ENCODE measurements at places on chromosomes 13 and 19.

DNA sequence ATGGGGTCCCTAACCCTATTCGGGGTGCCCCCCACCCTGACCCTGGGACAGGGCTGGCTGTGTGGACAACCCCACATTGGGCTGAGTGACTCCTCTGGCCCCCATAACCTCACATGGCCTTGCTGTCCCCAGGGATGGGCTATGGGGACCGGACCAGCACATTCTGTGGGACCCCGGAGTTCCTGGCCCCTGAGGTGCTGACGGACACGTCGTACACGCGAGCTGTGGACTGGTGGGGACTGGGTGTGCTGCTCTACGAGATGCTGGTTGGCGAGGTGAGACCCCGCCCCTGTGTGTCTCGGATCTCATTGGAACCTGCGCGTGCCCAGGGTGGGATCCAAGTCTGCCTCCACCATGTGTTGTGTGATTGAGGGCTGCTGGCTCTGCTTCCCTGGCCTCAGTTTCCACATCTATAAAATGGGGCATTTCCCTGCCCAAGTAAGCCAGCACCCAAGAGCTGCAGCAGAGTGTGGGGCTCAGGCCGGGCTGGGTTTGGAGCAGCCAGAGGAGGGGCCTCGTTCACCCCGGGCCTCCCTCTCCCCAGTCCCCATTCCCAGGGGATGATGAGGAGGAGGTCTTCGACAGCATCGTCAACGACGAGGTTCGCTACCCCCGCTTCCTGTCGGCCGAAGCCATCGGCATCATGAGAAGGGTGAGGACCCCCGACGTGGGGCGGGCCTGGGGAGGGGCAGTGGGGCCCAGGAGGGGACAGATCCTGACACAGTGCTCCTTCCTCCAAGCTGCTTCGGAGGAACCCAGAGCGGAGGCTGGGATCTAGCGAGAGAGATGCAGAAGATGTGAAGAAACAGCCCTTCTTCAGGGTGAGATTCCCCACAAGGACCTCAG lies 4.9 kb downstream of the PTGER1 start:
- no peak overlapping the region for H3K4me3 ChIP-seq
- DNase-seq: no peak
- no peaks in the 10 kb centered on the region for H3K27me3 ChIP-seq
- H3K27ac ChIP-seq: no peak overlapping the region
- H3K4me1 ChIP-seq: no peaks in the 10 kb centered on the region

- no peaks in the 10 kb centered on the region for H3K36me3 ChIP-seq
- H3K4me3 ChIP-seq: no peak overlapping the region
- no peaks in the 10 kb centered on the region for H3K27me3 ChIP-seq
Observed at GRCh38 chr13:101530293-101530692, 77.8 kb downstream of the ITGBL1 start.

- H3K4me1 ChIP-seq: no peaks in the 10 kb centered on the region
- H3K27ac ChIP-seq: no peak overlapping the region
- no peaks in the 10 kb centered on the region for H3K36me3 ChIP-seq
- no peak overlapping the region for H3K4me3 ChIP-seq
Observed at GRCh38 chr19:46116121-46116520, 8.4 kb downstream of the IGFL3 start.

GRCh38 chr19:20209051-20209450 lies 42.0 kb downstream of the ZNF486 start:
- no peak for DNase-seq
- no peak overlapping the region for H3K4me3 ChIP-seq
- H3K27me3 ChIP-seq: no peaks in the 10 kb centered on the region
- H3K4me1 ChIP-seq: no peaks in the 10 kb centered on the region

DNA sequence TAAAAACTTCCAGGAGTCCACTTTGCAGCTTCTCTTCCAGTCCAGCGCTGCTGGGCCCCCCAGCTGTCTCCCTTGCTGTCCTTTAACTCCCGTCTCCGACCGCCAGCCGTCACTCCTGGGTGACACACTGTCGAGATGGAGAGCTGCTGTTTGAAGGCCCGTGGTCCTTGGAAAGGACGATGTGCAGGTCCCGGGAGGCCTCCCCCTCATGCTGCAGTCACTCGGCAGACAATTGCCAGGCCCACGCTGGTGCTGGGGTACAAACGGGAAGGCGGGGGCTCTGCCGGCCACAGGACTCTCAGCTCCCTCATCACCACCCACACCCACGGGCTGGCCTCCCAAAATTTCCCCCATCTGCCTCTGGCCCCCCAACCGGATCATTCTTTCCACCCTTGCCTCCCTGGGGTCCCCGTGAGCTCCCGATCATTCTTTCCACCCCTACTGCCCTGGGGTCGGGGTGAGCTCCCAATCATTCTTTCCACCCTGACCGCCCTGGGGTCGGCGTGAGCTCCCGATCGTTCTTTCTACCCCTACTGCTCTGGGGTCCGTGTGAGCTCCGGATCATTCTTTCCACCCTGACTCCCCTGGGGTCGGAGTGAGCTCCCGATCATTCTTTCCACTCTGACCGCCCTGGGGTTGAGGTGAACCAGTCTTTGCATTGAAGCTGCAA lies 16.0 kb upstream of the ZNF554 start:
- no peak overlapping the region for H3K27ac ChIP-seq
- H3K36me3 ChIP-seq: no peaks in the 10 kb centered on the region
- H3K27me3 ChIP-seq: no peaks in the 10 kb centered on the region
- no peak for DNase-seq
- H3K4me3 ChIP-seq: no peak overlapping the region

- peaks cover 2% of the 10 kb centered on the region for H3K4me1 ChIP-seq
- H3K4me3 ChIP-seq: no peak overlapping the region
- no peak overlapping the region for H3K27ac ChIP-seq
- H3K27me3 ChIP-seq: no peaks in the 10 kb centered on the region
Observed at GRCh38 chr19:58284199-58284598, 5.4 kb downstream of the ZNF8 start.

GRCh38 chr13:20230913-20231838 lies 943 bp downstream of the GJB6 start:
- no peak overlapping the region for H3K4me3 ChIP-seq
- H3K27ac ChIP-seq: no peak overlapping the region
- DNase-seq: no peak
- no peaks in the 10 kb centered on the region for H3K36me3 ChIP-seq
- no peaks in the 10 kb centered on the region for H3K27me3 ChIP-seq
- H3K4me1 ChIP-seq: no peaks in the 10 kb centered on the region

GRCh38 chr13:21012211-21012610 lies 49.2 kb downstream of the LATS2 start:
- no peaks in the 10 kb centered on the region for H3K27me3 ChIP-seq
- H3K4me1 ChIP-seq: peaks cover 3% of the 10 kb centered on the region
- DNase-seq: no peak
- H3K4me3 ChIP-seq: no peak overlapping the region
- no peaks in the 10 kb centered on the region for H3K36me3 ChIP-seq
- H3K27ac ChIP-seq: no peak overlapping the region

GRCh38 chr19:50975766-50976165 lies 6.4 kb upstream of the KLK6 start:
- H3K27ac ChIP-seq: no peak overlapping the region
- no peak for DNase-seq
- no peaks in the 10 kb centered on the region for H3K36me3 ChIP-seq
- H3K27me3 ChIP-seq: no peaks in the 10 kb centered on the region
- no peak overlapping the region for H3K4me3 ChIP-seq

GRCh38 chr13:111791131-111791530 lies 275.8 kb upstream of the SOX1 start:
- H3K27ac ChIP-seq: no peak overlapping the region
- H3K4me3 ChIP-seq: no peak overlapping the region
- no peak for DNase-seq
- H3K4me1 ChIP-seq: no peaks in the 10 kb centered on the region
- H3K27me3 ChIP-seq: no peaks in the 10 kb centered on the region
- no peaks in the 10 kb centered on the region for H3K36me3 ChIP-seq

DNA sequence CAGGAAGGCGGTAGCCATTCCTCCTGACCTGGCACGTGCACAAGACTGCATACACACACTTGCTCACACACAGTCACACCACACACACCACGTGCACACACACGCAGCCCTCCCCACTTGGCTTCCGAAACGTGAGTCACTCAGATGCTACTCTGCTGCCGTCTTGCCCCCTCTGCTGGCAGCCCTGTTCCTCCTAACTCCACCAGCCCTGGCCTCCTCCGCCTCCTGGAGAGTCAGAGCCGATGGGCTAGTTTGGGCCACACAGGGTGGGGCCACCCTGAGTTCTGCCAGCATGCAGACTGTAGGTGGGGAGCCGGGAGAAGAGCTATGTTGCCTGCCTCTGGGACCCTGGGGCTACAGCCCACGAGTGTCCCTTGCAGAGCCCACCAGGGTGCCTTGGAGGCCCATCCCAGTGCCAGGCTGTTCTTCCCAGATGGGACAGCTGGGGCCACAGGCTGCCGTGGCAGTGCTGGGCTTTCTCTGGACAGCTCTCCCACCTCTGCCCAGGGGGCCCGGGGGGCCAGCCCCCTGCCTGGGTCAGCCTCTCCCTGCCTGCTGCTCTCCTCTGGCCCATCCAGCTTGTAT lies 12.1 kb downstream of the PIN1 start:
- H3K36me3 ChIP-seq: no peaks in the 10 kb centered on the region
- no peak overlapping the region for H3K27ac ChIP-seq
- H3K27me3 ChIP-seq: no peaks in the 10 kb centered on the region
- no peaks in the 10 kb centered on the region for H3K4me1 ChIP-seq
- no peak overlapping the region for H3K4me3 ChIP-seq

- H3K4me1 ChIP-seq: peaks cover 2% of the 10 kb centered on the region
- no peaks in the 10 kb centered on the region for H3K27me3 ChIP-seq
- no peaks in the 10 kb centered on the region for H3K36me3 ChIP-seq
- peak overlapping the region; percentile 59 for H3K4me3 ChIP-seq
- DNase-seq: peak; percentile 97
- peak overlapping the region; percentile 72 for H3K27ac ChIP-seq
Observed at GRCh38 chr13:94549232-94550061, 46.5 kb downstream of the TGDS start.

- H3K4me3 ChIP-seq: no peak overlapping the region
- peaks cover 4% of the 10 kb centered on the region for H3K36me3 ChIP-seq
- no peaks in the 10 kb centered on the region for H3K27me3 ChIP-seq
- no peak overlapping the region for H3K27ac ChIP-seq
Observed at GRCh38 chr19:42193706-42194105, 23.8 kb downstream of the DEDD2 start.

- DNase-seq: no peak
- H3K4me1 ChIP-seq: no peaks in the 10 kb centered on the region
- H3K36me3 ChIP-seq: peaks cover 3% of the 10 kb centered on the region
- H3K4me3 ChIP-seq: peak overlapping the region; percentile 69
- no peaks in the 10 kb centered on the region for H3K27me3 ChIP-seq
- H3K27ac ChIP-seq: peak overlapping the region; percentile 74
Observed at GRCh38 chr13:50071379-50071778, 56.1 kb downstream of the KCNRG start.

- DNase-seq: no peak
- H3K36me3 ChIP-seq: peaks cover 15% of the 10 kb centered on the region
- H3K27ac ChIP-seq: no peak overlapping the region
- H3K27me3 ChIP-seq: no peaks in the 10 kb centered on the region
- H3K4me1 ChIP-seq: no peaks in the 10 kb centered on the region
Observed at GRCh38 chr13:113178070-113178895, 19.8 kb downstream of the PROZ start.

DNA sequence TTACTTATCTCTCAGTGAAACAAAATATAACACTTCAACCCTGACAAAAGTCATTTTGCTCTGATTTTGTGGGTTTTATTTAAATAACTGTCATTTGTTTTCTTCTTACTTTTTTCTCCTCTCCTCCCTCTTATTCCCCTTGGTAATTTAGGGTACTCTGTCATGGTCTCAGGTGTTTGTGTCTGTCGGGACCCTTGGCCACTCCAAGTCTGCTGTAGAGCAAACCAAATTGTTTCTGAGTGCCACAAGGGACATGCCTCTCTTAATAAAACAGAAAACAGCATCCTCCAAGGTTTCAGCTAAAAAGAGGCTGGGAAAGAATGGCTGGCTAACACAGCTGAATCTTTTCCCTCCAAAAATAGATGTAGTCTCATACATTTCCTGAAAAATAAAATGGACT lies 573.1 kb upstream of the KLF12 start:
- no peak for DNase-seq

- H3K4me3 ChIP-seq: no peak overlapping the region
- no peaks in the 10 kb centered on the region for H3K36me3 ChIP-seq
- H3K4me1 ChIP-seq: no peaks in the 10 kb centered on the region
Observed at GRCh38 chr19:4597975-4598671, 38.6 kb upstream of the SEMA6B start.

GRCh38 chr13:93621966-93622365 lies 395.4 kb downstream of the GPC6 start:
- H3K4me1 ChIP-seq: peaks cover 3% of the 10 kb centered on the region
- no peak for DNase-seq
- no peak overlapping the region for H3K4me3 ChIP-seq
- no peak overlapping the region for H3K27ac ChIP-seq

GRCh38 chr13:45812695-45813372 lies 38.7 kb downstream of the SIAH3 start:
- no peak overlapping the region for H3K27ac ChIP-seq
- H3K4me1 ChIP-seq: no peaks in the 10 kb centered on the region
- H3K27me3 ChIP-seq: no peaks in the 10 kb centered on the region
- H3K36me3 ChIP-seq: no peaks in the 10 kb centered on the region
- no peak for DNase-seq

- DNase-seq: no peak
- H3K27me3 ChIP-seq: no peaks in the 10 kb centered on the region
- no peak overlapping the region for H3K4me3 ChIP-seq
- no peak overlapping the region for H3K27ac ChIP-seq
- H3K4me1 ChIP-seq: no peaks in the 10 kb centered on the region
Observed at GRCh38 chr13:111508902-111509509, 188.6 kb downstream of the TEX29 start.

GRCh38 chr13:27036236-27036981 lies 135.2 kb downstream of the USP12 start:
- H3K27ac ChIP-seq: no peak overlapping the region
- no peak for DNase-seq
- no peaks in the 10 kb centered on the region for H3K36me3 ChIP-seq
- no peak overlapping the region for H3K4me3 ChIP-seq
- H3K4me1 ChIP-seq: no peaks in the 10 kb centered on the region

GRCh38 chr13:102702965-102703725 lies 8.3 kb upstream of the METTL21C start:
- H3K36me3 ChIP-seq: no peaks in the 10 kb centered on the region
- no peak overlapping the region for H3K27ac ChIP-seq
- peaks cover 1% of the 10 kb centered on the region for H3K27me3 ChIP-seq

GRCh38 chr19:45978156-45978555 lies 4.5 kb upstream of the NOVA2 start:
- H3K27ac ChIP-seq: no peak overlapping the region
- DNase-seq: no peak
- no peaks in the 10 kb centered on the region for H3K36me3 ChIP-seq
- no peaks in the 10 kb centered on the region for H3K4me1 ChIP-seq
- no peak overlapping the region for H3K4me3 ChIP-seq

DNA sequence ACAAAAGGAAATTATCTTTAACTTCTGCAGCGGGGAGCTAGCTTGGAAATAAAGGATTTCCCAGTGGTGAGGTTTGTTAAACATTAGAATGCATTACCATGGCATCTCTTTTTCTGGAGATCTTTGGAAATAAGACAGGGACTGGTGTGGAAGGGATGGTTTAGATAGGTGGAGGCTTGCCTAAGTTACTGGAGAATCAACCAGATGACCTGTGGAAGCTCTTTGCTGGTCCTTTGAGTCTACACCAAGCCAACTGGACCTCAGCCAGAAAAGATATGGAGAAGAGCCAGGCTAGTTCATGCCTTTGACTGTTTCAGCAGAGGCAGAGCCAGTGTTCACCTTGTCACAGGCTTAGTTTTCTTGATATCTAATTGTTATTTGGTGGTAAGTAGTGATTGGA lies 134.7 kb downstream of the KCNRG start:
- no peaks in the 10 kb centered on the region for H3K4me1 ChIP-seq
- DNase-seq: no peak
- no peak overlapping the region for H3K4me3 ChIP-seq
- no peak overlapping the region for H3K27ac ChIP-seq
- no peaks in the 10 kb centered on the region for H3K27me3 ChIP-seq

All from aorta (tissue), 5 donors.